Vagina (tissue), 2 donors: ENCODE measurements at places on chromosomes 13 and 19.

DNA sequence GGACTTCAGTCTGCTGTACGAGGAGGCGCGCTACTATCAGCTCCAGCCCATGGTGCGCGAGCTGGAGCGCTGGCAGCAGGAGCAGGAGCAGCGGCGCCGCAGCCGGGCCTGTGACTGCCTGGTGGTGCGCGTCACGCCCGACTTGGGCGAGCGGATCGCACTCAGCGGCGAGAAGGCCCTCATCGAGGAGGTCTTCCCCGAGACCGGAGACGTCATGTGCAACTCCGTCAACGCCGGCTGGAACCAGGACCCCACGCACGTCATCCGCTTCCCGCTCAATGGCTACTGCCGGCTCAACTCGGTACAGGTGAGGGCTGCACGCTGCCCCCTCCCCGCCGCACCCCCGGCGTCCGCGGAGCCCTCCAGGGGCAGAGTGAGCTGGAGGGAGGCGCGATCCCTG, 14.6 kb downstream of the KCTD15 start:
- DNase-seq, result no peak

DNA sequence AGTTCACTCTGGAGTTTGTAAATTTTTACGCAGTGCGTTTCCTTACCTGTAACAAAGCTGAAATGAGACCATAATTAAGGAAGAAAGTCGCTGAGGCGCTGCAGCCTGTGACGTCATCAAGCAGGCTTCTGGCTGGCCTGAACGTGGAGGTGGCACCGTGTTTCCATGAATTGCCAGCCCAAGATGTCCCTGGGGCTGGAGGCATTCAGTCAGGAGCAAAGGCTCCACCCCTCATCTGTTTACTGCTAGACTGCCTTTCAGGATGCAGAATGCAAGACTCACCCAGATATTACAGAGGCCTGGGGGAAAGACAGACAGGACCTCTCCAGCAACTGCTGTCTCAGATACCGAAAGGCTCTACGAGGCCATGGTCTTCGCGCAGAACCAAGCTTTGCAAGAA, 424.6 kb downstream of the TSHZ3 start:
- no peak for DNase-seq

GRCh38 chr19:55526216-55527196, 10.4 kb downstream of the SBK2 start:
- DNase-seq, result no peak

DNA sequence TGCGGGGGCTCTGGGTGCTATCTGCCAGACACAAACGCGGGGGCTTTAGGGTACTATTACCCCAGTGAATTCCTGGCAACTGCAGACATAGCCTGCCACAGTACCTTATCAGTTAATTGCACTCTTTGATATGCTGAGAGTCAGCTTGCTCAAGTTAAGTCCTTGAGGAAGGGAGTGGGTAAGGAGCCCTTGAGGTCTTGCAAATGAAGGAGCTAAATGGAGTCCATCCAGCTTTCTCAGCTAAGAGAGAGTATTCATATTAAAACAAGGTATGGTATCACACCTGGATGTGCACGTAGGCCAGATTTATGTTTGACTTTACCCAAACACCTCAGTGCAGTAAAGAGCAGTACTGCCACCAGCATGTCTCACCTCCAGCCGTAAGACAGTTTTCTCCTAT, 11.5 kb upstream of the ZNF606 start:
- no peak for DNase-seq

DNA sequence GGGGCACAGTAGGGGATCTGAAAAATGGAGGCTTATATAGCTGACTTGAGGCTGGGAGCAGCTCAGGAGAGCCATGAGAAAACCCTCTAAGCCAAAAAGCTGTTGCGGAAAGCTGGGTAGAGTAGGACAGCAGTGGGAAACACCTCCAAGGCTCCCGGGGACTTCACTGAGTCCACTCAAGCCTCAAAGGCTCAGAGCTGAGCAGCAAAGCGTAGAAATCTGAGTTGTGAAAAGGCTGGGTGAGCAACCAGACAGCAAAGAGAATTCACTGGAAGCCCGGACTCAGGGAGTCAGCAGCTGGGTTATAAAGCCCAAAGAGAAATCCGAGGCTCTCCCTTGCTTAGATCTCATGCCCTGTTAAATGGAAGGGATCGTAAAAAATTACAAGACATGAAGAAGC, 905.0 kb downstream of the EFNB2 start:
- no peak for DNase-seq

- no peak for DNase-seq
These were observed 13.0 kb downstream of the OR7A5 start for GRCh38 chr19:14821937-14822336.

DNA sequence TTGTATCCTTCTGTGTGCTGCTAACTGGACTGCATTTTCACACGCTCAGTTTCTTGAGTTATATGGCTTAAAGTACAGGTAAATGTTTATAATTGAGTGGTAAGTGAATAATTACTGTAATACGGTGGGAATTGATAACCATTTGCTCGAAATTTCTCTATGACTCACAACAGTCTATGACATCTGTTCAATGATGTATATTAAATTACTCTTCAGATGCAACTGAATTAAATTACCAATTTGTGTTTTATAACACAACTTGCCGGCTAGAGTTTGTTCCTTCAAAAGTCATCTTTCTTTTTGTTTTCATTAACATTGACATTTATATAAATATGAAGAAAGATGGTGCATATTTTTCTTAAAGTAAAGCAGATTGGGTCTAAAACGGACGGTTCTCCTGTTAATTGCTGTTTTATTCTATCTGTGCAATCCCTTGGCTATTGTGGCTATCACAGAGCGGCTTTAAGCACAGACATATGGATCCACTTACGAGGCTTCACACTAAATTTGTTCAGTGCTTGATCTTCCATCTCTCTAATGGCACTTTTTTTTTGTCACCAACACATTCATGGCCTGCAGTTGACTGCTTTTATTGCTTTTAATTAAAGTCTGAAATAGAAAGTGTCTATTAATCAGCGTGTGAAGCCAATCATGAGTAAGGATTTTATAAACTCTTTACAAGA, 1291.6 kb upstream of the SLC10A2 start:
- DNase-seq, result no peak

DNA sequence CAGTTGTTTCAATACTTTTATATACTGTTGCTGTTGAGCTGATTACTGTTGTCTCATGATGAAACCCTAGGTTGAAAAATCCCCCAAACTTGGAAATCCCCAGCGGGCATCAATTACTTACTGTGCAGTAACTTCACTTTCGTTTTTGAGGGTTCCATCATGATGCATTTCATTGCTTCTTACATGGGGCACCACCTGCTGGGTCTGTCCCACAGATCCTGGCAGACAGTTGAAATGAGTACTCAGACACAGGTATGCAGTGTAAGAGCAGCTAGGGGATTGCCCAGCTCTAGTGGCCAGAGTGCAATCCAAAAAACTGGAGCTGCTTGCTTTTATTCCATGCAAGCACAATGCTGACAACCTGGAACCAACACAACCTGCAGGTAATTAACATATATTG, 132.5 kb upstream of the ZNF91 start:
- DNase-seq, result no peak

GRCh38 chr13:30934803-30935202, 2.3 kb downstream of the TEX26 start:
- no peak for DNase-seq

- DNase-seq, result no peak
These were observed 12.8 kb downstream of the LILRA1 start for GRCh38 chr19:54606230-54606629.

- no peak for DNase-seq
These were observed 65.3 kb upstream of the ZNF681 start for GRCh38 chr19:23823952-23824389.

- no peak for DNase-seq
These were observed 229 bp downstream of the BORCS8 start for GRCh38 chr19:19191768-19192077.

DNA sequence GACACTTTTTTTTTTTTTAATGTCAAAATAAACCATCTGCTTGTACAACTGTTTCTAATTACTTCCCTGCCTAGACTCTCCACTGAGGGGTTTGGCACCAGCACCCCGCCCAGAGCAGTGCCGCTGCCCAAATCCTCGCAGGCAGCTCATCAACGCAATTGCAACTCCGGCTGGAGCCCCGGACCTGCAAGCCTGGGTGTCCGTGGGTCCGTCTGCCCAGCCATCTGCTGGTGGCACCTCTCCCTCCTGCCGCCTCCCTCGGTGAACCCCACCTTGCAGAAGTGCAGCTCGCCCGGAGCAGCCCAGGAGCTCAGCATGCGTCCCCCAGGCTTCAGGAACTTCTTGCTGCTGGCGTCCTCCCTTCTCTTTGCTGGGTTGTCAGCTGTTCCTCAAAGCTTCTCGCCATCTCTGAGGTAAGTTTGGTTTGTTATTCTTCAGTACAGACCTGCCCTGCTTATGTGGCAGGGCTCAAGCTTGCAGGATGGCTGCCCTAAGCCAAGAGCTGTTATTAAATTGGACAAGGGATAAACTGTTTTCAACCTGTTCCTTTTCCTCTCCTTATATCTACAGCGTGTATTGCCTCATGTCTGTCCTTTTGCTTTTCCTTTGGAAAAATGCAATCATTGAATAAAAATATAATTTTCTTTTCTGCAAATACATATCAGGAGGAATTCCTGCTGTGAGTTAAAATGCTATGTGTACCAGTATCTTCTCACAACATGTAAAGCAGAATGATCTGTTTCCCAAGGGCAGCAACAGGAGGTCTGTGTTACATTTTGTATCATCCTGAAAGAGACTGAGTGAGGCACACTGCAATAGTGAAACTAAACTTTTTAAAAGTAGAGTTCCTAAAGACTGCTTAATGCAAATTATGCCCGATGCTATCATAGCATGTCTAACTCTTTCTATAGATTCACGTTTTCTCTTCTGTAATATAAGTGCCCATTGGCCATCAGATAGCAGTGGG, at the start of gene ITGBL1:
Gene ITGBL1 (plus strand): TSS at position 157 of the 967 bp plus-strand sequence. CDS start 159 bp downstream, at position 316.
- no peak for DNase-seq

DNA sequence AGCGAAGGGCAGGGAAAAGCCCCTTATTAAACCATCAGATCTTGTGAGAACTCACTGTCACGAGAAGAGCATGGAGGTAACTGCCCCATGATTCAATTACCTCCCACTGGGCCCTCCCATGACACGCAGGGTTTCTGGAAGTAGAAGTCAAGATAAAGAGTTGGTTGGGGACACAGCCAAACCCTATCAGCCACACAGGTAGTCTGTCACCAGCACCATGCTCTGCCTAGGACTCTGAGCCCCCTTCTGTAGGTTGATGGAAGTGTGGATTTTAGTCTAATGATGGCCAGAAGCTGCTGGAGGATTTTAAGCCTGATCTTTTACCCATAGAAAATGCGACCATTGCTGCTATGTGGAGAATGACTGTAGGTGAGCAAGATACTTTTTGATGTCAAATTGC, 60.8 kb downstream of the ARHGEF7 start:
- DNase-seq, result no peak

- DNase-seq, result no peak
These were observed 29.5 kb upstream of the ANKRD10 start for GRCh38 chr13:110944121-110944967.

DNA sequence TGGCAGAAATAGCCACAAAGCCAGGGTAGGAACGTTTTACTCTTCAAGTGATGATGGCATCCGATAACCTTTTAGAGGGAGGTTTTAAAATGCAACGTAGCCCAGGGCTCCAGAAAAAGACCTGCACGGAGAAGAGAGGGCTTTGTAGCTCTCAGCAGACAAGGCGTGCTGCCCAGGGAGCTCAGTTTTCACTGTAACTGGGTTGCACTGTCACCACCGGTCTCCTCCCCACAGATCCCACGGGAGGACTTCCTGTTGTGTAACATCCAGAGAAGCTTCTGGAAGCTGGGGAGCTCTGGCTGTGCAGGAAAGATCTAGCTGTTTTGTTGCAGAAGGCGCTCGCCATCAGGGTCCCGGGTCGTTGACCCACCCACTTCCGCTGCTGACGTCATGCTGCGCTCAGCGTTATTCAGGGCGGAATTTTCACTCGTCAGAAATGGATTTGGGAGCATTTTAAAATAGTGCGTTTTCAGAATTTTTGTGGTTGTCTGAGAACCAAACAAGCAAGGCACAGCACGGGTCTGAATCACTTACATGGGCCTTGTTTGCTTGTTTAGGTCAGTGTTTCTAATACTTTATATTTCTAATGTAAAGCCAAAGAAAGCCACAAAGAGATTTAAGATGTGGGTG, 50.8 kb downstream of the ATP11A start:
- DNase-seq, result no peak

DNA sequence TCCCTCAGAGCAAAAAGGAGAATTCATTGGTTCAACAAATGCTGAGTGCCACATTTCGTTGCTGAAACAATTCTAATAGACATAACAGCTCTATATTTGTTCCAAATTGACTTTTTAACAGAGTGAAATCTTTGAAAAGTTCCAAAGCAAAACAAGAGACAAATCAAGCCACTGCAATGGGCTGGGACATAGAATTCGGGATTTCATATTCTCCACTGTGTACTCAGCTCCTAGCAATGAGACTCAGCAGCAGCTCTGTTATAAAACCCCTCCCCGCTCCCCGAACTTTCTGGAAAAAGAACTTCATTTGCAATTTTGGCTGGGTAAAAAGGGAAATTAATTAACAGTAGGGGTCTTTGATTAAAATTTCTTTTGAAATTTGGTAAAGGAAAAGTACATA, 11.3 kb downstream of the RFX2 start:
- no peak for DNase-seq

- DNase-seq, result no peak
These were observed 644 bp upstream of the RAVER1 start for GRCh38 chr19:10333758-10334587.

DNA sequence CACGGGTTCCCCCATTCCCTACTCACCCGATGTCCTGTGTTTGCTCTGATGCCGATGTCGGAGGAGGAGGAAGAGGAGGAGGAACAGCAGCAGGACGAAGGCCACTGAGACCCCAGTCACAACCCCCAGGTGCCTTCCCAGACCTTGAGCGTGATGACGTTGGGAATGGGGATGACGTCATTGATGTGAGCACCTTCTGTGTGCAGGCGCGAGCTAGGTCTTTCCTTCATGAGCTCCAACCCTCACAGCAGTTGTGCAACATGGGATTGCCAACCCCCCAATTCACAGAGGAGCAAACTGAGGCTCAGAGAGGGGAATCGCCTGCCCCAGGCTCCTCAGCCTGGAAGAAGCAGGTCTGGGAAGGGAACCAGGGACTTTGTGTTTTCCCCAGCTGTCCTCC, 4.2 kb downstream of the LILRB5 start:
- DNase-seq, result no peak

- no peak for DNase-seq
These were observed 19.1 kb downstream of the WDR88 start for GRCh38 chr19:33150852-33151518.

- no peak for DNase-seq
These were observed 3.0 kb downstream of the ENOX1 start for GRCh38 chr13:43783820-43784219.

- no peak for DNase-seq
These were observed 3.0 kb downstream of the SIGLEC9 start for GRCh38 chr19:51127755-51128154.

- no peak for DNase-seq
These were observed 22.6 kb downstream of the CEBPA start for GRCh38 chr19:33279430-33280350.

DNA sequence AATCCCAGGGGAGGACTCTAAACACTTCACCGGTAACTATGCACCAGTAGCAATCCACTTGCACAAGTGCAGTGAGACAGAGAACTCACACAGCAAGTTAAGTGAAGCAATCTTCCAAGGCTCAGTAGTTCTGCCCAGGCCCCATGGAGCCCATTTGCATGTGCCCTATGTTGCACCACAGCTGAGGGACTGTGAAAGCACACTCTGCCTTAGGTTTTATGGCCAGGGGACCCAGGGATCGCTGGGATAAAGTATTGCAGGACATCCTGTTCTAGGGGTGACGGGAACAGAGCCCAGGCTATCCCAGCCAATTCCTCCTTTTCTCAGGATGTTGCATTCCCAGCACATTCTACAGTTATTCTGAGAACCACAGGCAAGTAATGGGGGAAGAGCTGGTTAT, 6.0 kb upstream of the AMER2 start:
- DNase-seq, result no peak

- no peak for DNase-seq
These were observed 71.4 kb downstream of the DGKH start for GRCh38 chr13:42119875-42120274.
